ENCODE measurements at places on chromosomes 3 and 15.

GRCh38 chr3:33099109-33099645, 2.2 kb upstream of the GLB1 start:
- no peak for DNase-seq

GRCh38 chr15:58016581-58017175, 48.8 kb downstream of the ALDH1A2 start:
- no peak for DNase-seq

- no peak for DNase-seq
These were observed 259.9 kb downstream of the IL20RB start for GRCh38 chr3:137217733-137218132.

GRCh38 chr3:62188681-62189375, 184.5 kb downstream of the FEZF2 start:
- DNase-seq = no peak

GRCh38 chr15:91879158-91879557, 25.6 kb downstream of the SLCO3A1 start:
- DNase-seq = no peak

DNA sequence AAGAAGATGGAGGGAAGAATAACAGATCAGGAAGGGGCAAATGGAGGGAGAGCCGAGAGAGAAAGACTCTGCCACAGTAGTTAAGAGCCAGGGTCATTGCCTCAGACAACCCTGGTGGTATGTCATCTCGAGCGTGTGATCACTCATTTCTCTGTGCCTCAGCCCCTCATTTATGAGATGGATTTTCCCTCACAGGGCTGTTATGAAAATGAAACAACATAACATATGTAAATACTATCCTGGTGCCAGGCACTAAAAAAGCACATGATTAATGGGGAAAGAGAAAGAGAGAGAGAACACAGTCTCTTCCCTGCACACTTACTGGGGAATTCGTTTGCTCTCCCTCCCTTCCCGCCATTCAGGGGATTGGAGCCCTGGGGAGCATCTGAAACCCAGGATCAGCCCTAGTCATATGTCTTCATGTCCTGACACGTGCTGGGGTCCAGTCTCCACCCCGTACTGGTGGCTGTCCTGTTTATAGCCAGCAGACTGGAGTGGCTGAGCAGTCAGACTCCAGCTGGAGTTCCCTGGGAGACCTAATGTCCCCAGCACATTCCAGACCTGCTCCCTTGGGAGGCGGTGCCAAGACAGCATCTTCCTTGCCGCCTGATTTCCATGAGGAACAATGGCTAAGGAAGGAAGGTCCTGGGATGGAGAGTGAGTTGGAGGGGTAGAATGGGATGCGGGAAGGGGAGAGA, 14.7 kb upstream of the AMOTL2 start:
- DNase-seq = no peak

DNA sequence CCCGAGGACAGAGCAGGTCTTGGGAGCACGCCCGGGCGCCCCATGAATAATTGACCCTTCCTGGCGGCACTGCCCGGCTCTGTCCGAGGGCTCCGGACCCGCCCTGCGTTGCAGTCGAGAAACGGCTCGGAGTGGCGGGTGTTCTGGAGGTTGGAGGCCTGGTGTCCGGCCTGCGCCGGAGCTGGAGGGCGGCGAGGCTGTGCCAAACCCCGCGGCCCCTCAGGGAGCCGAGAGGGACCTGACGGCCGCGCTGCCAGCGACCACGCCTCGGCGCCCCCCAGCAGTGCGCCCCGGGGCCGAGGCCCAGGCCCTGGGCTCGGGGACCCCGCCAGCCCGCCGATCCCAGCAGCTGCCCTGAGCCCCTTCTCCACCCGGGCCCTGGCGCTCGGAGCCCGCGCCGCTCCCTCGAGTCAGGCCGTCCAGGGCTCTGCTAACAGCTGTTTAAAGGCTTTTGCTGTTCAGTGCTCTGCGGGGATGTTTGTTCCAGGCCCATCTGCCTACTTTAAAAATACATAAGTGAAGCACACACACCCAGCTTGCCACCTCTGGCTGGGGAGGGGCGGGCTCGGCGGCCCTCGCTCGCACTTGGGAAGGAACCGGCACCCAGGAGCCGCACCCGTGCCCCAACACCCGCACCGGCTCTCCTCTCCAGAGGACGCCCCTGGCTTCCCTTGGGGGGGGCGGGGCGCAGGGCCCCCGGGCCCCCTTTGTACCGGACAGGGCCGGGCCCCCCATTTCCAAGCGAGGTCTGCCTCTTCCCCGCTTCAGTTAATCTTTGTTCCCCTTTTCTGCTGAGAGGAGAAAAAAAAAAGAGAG, 730 bp upstream of the ZNF710 start:
- DNase-seq = no peak

DNA sequence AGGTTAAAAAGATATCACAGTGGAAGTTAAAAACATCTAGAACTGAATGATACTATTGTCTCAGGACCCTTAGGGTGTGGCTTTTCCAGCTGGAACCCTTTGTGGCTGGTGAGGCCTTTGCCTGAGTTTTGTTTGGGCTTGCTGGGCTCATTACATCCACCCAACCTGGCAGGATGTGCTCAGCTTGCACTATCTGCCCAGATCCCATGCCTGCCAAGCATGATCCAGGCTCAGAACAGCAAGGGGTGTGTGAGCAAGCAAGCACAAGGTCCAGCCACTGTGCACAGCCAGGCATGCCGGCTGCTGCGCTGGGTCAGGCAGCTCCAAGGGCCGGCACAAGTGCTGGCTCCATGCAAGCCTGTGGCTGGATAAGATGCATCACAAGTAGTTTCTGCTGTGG, 512.7 kb upstream of the CDIN1 start:
- DNase-seq = no peak

- no peak for DNase-seq
These were observed 42.3 kb upstream of the ARL8B start for GRCh38 chr3:5079761-5080160.

GRCh38 chr3:189204167-189204866, 32.5 kb downstream of the TPRG1 start:
- no peak for DNase-seq

- DNase-seq = no peak
These were observed 1.0 kb upstream of the ISY1 start for GRCh38 chr3:129161860-129162271.

- DNase-seq = no peak
These were observed 194.0 kb downstream of the ITPR1 start for GRCh38 chr3:4687167-4687566.

DNA sequence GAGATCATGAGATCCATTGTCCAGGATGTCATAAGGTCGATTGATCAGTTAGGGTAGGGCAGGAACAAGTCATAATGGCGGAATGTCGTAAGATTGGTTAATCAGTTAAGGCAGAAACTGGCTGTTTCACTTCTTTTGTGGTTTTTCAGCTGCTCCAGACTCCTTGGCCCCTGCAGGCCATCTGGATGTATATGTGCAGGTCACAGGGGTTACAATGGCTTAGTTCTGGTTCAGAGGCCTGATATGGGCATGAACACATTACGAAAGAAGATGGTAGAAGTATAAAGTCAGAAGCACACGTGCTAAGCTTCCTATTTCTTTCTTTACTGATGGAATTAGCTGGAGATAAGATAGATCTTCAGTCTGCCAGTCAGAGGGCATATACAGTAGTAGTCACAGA, 315.4 kb upstream of the LRRC3B start:
- no peak for DNase-seq

DNA sequence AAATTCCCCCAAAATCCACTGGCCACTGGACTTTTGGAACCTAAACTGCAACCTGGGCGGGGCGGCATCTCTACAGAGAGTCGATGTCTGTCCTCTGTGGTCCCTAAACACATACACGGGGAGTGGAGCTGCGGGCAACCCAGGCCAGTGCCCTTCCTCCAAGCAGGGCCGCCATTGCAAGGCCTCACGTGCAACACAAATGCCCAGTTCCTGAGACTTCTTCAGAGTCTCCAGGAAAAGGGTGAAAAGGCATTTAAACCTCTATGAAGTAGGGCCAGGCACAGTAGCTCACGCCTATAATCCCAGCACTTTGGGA, 4.9 kb downstream of the MUC4 start:
- DNase-seq = no peak

- DNase-seq = no peak
These were observed 73.3 kb upstream of the PYGO1 start for GRCh38 chr15:55661428-55661827.

- no peak for DNase-seq
These were observed 918 bp downstream of the PRSS50 start for GRCh38 chr3:46716461-46717441.

DNA sequence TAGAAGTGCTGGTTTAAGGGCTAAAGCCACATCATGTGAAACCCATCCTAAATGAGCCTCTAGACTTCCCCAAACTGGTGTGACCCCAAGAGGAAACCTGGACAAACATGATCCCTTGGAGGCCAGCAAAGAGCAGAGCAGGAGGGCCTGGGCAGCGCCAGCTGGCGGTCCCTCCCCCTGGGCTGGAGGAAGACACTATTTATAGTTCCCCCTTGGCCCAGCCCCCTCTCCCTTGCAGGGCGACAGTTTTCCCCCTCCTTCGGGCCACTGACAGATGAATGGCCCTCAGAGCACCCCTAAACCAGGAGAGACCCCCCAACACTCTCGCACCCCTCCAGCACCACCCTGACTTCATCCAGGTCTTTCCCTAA, 2.9 kb downstream of the UCN2 start:
- no peak for DNase-seq

GRCh38 chr15:70432924-70433495, 330.3 kb downstream of the UACA start:
- DNase-seq = no peak

- DNase-seq = no peak
These were observed 75.4 kb downstream of the ADCY5 start for GRCh38 chr3:123373474-123373987.

- DNase-seq = peak; percentile 5
These were observed 422.7 kb upstream of the TPRG1 start for GRCh38 chr3:188749010-188749617.

Measured in glomerular endothelial cell (primary cell).